ENCODE measurements at places on chromosomes 7 and 10. TPM values are rescaled to one million over a fixed set of nuclear protein-coding genes. Genes with fewer than 3 reads are reported as not detected.

The CALU gene
- total RNA-seq, result 29.6 TPM

The EPO gene
- not detected for total RNA-seq

The RELN gene
- total RNA-seq, result 14.0 TPM

The ENTPD1 gene
- 15.0 TPM for total RNA-seq

The GBX1 gene
- total RNA-seq, result not detected

The PAX4 gene
- not detected for total RNA-seq

The NUDCD3 gene
- 305 TPM for total RNA-seq
